Activated T-helper 17 cell treated with anti-CD3 and anti-CD28 coated beads, Interleukin-2, amount 50 U/mL, for 72 hours (primary cell): ENCODE measurements at places on chromosomes 3 and 15. TPM values are rescaled to one million over a fixed set of nuclear protein-coding genes. Genes with fewer than 3 reads are reported as not detected.

- H3K36me3 ChIP-seq: no peaks in the 10 kb centered on the region
- H3K27ac ChIP-seq: no peak overlapping the region
- ATAC-seq: no peak
Measured at GRCh38 chr3:184766555-184767261, 45.3 kb upstream of the VPS8 start.

GRCh38 chr15:41772720-41773331, 1.5 kb upstream of the MAPKBP1 start:
- peaks cover 8% of the 10 kb centered on the region for H3K36me3 ChIP-seq
- H3K4me3 ChIP-seq: peak overlapping the region; percentile 85
- peak overlapping the region; percentile 77 for H3K27ac ChIP-seq

The SPATA12 gene
- total RNA-seq: not detected

The SLC2A2 gene
- not detected for total RNA-seq

DNA sequence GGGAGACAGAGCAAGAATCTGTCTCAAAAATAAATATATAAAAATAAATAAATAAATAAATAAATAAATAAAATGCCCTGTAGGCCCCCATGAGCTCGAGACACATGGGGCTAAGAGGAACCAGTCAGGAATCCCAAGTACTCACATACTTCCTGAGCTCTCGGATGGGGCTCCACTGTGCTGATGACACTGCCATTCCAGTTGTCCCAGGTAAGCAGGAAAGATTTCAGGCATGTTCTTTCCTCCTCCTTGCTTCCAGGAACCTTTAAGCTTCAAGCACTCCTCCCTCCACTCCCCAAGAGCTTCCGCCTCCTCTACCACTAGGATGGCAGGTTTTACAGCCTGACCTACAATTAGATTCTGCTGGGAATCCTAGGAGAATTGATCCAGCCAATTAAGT, 113.4 kb downstream of the SLC49A4 start:
- no peaks in the 10 kb centered on the region for H3K4me1 ChIP-seq
- no peaks in the 10 kb centered on the region for H3K36me3 ChIP-seq
- no peak overlapping the region for H3K27ac ChIP-seq

The TMEM207 gene
- not detected for total RNA-seq

- H3K36me3 ChIP-seq: no peaks in the 10 kb centered on the region
- peak overlapping the region; percentile 37 for H3K4me3 ChIP-seq
- H3K4me1 ChIP-seq: peaks cover 31% of the 10 kb centered on the region
- no peaks in the 10 kb centered on the region for H3K27me3 ChIP-seq
- no peak overlapping the region for H3K27ac ChIP-seq
Measured at GRCh38 chr3:119352863-119353527, 58.8 kb downstream of the ARHGAP31 start.

- no peak overlapping the region for H3K4me3 ChIP-seq
- ATAC-seq: peak; percentile 88
- H3K27ac ChIP-seq: no peak overlapping the region
- no peaks in the 10 kb centered on the region for H3K27me3 ChIP-seq
- peaks cover 4% of the 10 kb centered on the region for H3K4me1 ChIP-seq
Measured at GRCh38 chr3:28317438-28318022, 31.0 kb upstream of the ZCWPW2 start.

- H3K27me3 ChIP-seq: no peaks in the 10 kb centered on the region
- H3K4me3 ChIP-seq: no peak overlapping the region
- peaks cover 9% of the 10 kb centered on the region for H3K4me1 ChIP-seq
- H3K27ac ChIP-seq: peak overlapping the region; percentile 69
- peaks cover 43% of the 10 kb centered on the region for H3K36me3 ChIP-seq
Measured at GRCh38 chr3:156535162-156535627, 19.7 kb downstream of the SSR3 start.

- ATAC-seq: peak; percentile 12
- peaks cover 26% of the 10 kb centered on the region for H3K4me1 ChIP-seq
- peak overlapping the region; percentile 94 for H3K4me3 ChIP-seq
- peaks cover 16% of the 10 kb centered on the region for H3K36me3 ChIP-seq
- peak overlapping the region; percentile 91 for H3K27ac ChIP-seq
Measured at GRCh38 chr3:42013691-42014457, 52.0 kb upstream of the ULK4 start.

- H3K36me3 ChIP-seq: peaks cover 45% of the 10 kb centered on the region
- no peak overlapping the region for H3K4me3 ChIP-seq
- H3K27me3 ChIP-seq: no peaks in the 10 kb centered on the region
- ATAC-seq: no peak
Measured at GRCh38 chr3:114375608-114376421, 82.0 kb downstream of the TIGIT start.

The CIP2A gene
- total RNA-seq: 55.7 TPM

DNA sequence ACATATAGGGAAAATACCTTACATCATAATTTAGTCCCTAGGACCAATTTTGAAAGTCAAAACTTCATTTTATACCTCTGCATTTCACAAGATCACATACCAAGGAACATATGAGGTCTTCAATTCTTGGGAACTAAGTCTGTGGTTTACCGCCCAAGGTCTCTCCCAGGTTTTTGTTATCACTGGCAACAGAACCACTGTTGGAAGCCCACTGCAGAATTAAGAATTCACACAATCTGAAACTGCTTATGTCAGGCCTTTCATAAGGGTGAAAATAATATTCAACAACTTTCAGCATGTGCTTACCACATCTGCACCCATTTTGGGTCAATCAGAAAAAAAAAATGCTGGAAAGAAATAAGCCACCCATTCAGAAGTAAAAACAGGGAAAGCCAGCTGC, 107.2 kb upstream of the MME start:
- no peak overlapping the region for H3K27ac ChIP-seq
- no peaks in the 10 kb centered on the region for H3K36me3 ChIP-seq
- ATAC-seq: no peak

DNA sequence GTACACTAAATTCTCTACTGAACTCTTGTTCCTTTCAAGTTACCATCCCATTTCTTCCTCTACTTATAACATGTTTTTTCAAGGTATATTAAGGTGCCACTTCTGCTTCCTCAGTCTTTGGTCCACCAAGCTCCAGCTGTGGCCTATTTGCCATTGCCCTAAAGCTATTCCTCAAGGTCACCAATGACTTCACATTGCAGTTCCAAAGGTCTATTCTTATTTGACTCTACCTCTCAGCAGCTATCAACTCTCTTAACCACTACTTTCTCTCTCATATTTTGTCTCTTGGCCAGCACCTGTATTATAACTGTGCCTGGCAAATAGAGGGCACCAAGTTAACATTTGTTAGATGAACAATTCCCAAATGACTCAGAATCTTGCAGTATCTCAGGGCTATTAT, 354.7 kb downstream of the PLCL2 start:
- H3K36me3 ChIP-seq: peaks cover 6% of the 10 kb centered on the region
- no peak overlapping the region for H3K4me3 ChIP-seq
- H3K4me1 ChIP-seq: peaks cover 5% of the 10 kb centered on the region
- peak overlapping the region; percentile 8 for H3K27ac ChIP-seq
- no peaks in the 10 kb centered on the region for H3K27me3 ChIP-seq

- no peak overlapping the region for H3K4me3 ChIP-seq
- ATAC-seq: no peak
- no peak overlapping the region for H3K27ac ChIP-seq
Measured at GRCh38 chr15:62719316-62719715, 323.2 kb upstream of the TPM1 start.

DNA sequence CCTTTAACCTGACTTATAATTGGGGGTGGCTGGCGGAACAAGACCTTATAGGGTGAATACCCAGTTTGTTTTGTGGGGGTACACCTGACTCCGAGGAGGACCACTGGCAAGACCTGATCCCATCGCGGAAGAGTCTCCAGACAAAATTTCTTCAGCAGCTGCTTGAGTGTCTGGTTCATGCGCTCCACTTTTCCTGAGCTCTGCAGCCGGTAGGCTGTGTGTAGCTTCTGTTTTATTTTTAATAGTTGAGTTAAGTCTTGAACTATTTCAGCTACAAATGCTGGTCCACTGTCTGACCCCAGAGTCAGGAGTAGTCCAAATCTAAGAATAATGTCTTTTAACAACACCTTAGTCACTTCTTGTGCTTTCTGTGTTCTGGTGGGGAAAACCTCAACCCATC, 21.2 kb upstream of the NOX5 start:
- H3K4me3 ChIP-seq: no peak overlapping the region
- peaks cover 12% of the 10 kb centered on the region for H3K27me3 ChIP-seq
- ATAC-seq: no peak

DNA sequence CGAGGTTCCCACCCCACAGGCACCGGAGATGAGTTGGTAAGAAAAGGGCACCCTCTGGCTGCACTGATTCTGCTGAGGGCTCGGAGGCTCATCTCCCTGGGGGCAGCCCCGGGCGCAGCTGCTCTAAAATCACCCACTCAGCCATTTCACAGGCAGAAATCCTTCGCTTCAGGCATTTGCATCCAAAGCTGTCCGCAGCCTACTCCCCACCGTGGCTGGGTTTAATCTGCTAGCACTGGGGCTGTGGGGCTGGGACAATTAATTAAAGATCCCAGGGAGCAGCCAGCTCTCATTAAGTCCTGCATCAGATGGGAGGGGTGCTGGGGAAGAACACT, 104.3 kb upstream of the PRR20G start:
- H3K27ac ChIP-seq: no peak overlapping the region
- H3K4me3 ChIP-seq: no peak overlapping the region
- H3K4me1 ChIP-seq: no peaks in the 10 kb centered on the region
- no peak for ATAC-seq
- peaks cover 25% of the 10 kb centered on the region for H3K27me3 ChIP-seq
- H3K36me3 ChIP-seq: no peaks in the 10 kb centered on the region

- no peaks in the 10 kb centered on the region for H3K4me1 ChIP-seq
- H3K27me3 ChIP-seq: peaks cover 10% of the 10 kb centered on the region
- no peak overlapping the region for H3K4me3 ChIP-seq
- no peaks in the 10 kb centered on the region for H3K36me3 ChIP-seq
- ATAC-seq: no peak
Measured at GRCh38 chr3:178381555-178381954, 154.7 kb upstream of the KCNMB2 start.

The GP5 gene
- total RNA-seq: 1.4 TPM

DNA sequence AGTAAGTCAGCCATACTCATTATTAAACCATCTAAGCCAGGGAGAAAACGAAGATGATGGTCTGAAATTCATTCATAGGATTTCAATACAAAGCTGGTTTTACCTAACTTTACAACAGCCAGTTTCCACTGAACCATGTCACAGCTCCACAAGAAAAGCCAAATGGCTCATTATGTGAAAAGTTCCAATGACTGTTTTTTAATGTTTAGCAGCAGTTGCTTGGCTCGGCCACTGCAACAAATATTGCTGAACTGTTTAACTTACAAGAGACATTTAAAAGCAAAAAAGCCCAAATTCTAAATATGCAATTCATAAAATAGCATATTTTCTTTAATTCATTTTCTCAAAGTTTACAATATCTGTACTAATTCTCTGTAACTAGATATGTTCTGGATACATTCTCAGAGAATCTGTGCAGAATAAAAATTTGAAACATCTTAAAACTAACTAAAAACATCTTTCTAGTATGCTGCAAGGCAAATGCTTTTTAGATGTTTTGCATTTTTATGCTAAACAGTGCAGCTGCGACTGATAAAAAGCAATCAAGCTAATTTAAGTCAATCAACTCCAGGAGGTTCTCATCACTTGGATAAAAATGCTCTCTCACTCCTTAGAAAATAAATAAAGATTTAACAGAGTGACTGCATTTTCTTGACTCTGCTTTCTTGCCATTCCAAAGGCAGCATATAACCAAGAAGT, 356.5 kb downstream of the ERC2 start:
- ATAC-seq: no peak
- H3K4me3 ChIP-seq: no peak overlapping the region
- H3K36me3 ChIP-seq: no peaks in the 10 kb centered on the region
- H3K4me1 ChIP-seq: no peaks in the 10 kb centered on the region
- H3K27ac ChIP-seq: no peak overlapping the region

The PARP15 gene
- 17.6 TPM for total RNA-seq

GRCh38 chr3:98770261-98771039, 7.3 kb downstream of the ST3GAL6 start:
- ATAC-seq: no peak
- H3K27me3 ChIP-seq: peaks cover 27% of the 10 kb centered on the region
- no peak overlapping the region for H3K4me3 ChIP-seq
- H3K4me1 ChIP-seq: no peaks in the 10 kb centered on the region
- no peaks in the 10 kb centered on the region for H3K36me3 ChIP-seq

GRCh38 chr3:69472093-69472492, 86.2 kb upstream of the FRMD4B start:
- H3K36me3 ChIP-seq: no peaks in the 10 kb centered on the region
- H3K27ac ChIP-seq: no peak overlapping the region
- no peaks in the 10 kb centered on the region for H3K4me1 ChIP-seq
- no peak overlapping the region for H3K4me3 ChIP-seq
- peaks cover 8% of the 10 kb centered on the region for H3K27me3 ChIP-seq
- ATAC-seq: no peak

- peaks cover 4% of the 10 kb centered on the region for H3K27me3 ChIP-seq
- ATAC-seq: no peak
- H3K4me3 ChIP-seq: no peak overlapping the region
- no peak overlapping the region for H3K27ac ChIP-seq
Measured at GRCh38 chr15:95162069-95162468, 930.7 kb downstream of the MCTP2 start.

DNA sequence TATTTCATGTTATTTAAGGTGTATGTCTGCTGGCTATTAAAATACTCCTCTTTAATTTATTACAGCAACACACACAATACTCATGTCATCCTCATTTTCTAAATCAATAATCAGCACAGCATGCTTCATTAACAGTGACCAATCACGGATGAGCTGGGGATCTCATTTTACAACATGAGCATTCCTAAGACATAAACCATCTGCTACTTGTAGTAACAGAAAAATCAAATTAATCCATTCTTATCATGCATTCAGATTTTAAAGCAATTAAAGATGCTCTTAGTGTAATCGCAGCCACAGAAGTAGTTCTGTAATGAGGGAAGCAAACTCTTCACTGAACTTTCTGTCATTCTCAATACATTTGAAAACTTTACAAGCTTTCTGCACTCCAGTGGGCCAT, 191.1 kb downstream of the TBC1D5 start:
- no peak overlapping the region for H3K4me3 ChIP-seq
- no peaks in the 10 kb centered on the region for H3K27me3 ChIP-seq
- no peak overlapping the region for H3K27ac ChIP-seq
- ATAC-seq: no peak
- peaks cover 8% of the 10 kb centered on the region for H3K4me1 ChIP-seq

The GREM1 gene
- total RNA-seq: not detected
